ENCODE measurements at places on chromosomes 7 and 10.
A peak's percentile ranks its signal among the peaks of the same experiment; 100 is the strongest.

DNA sequence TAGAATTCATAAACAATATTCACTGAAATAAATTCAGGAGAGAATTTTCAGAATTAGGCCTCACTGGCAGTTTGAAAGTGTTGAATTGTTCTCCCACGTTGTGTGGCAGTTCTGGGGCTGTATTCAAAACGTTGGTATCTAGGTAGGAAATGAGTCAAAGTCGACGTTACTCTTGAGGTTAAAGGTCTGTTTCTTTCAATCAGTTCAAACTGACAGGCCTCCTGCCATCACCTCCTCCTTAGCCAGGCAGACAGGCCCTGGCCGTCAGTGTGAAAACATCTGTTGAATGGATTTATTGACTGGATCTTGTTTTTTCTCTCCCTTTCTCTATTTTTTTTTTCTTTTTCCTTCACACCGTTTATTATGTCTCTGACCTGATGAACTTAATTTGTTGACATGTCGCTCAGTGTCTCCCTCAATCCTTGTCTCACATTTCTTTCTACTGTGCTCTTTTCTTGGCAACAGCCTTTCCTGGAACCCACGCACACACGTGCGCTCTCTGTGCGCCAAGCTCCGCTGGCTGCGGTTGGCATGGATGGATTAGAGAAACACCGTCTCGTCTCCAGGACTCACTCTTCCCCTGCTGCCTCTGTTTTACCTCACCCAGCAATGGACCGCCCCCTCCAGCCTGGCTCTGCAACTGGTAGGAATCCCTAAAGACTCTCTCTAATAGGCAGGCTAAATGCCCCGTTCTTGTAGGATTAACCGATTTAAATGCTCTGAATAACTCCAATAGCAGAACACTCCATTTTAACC lies 231.7 kb downstream of the HDAC9 start:
- DNase-seq = peak; percentile 60

DNA sequence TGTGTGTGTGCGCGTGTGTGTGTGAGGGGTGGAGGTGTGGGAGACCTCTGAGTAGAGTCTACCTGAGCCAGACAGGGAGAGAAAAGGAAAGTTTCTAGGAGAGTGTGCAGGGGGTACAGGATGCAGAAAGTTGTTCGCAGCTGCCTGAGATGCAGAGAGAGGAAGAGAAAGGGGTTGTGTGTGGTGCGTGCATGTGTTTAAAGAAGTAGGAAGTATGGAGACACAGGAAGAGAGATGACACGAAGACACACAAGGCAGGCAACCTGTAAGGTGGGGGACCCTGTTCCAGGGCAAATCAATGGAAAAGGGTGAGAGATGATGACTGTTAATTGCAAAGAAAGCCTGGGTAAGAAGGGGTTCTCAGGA lies 52.2 kb downstream of the C10orf105 start:
- no peak for DNase-seq

DNA sequence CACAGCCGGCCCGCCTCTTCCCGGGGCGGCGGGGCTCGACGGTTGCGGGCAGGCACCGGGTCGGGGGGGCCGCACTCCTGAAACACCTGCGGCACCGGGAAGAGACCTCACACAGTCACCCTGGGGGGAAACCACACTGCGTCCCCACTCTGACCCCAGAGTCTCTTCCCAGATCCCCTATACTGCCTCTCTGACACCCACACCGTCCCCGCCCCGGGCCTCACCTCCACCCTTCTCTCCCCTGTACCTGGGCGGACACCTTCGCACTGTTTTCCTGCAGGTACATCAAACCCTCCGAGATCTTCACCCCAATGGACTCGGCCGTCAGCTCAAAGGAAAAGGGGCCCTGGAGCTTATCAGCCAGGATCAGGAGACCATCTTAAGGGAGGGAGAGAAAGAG lies 3.4 kb upstream of the GAL3ST4 start:
- no peak for DNase-seq

DNA sequence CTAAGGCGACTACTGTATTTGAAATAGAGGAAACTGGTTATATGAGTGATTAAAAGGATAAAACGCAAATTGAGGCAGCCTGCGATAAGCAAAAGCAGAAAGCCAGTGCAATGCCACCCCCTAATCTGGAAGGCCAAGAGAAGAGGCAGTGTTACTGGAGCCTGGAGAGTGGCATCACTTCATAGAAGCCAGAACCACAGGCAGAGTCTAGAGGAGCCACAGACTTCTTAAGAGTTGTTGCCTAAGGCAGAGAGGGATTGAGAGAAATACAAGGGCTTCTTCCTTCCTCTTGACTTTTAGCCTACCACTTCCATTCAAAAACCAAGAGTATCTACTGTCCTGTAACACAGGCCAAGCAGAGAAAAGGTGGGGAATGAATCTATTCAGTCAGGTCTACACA lies 94.9 kb upstream of the SKAP2 start:
- DNase-seq = peak; percentile 42

- DNase-seq = no peak
Measured at GRCh38 chr7:939843-940242, 14.6 kb downstream of the ADAP1 start.

- DNase-seq = no peak
Measured at GRCh38 chr7:107527196-107527595, 36.5 kb downstream of the COG5 start.

DNA sequence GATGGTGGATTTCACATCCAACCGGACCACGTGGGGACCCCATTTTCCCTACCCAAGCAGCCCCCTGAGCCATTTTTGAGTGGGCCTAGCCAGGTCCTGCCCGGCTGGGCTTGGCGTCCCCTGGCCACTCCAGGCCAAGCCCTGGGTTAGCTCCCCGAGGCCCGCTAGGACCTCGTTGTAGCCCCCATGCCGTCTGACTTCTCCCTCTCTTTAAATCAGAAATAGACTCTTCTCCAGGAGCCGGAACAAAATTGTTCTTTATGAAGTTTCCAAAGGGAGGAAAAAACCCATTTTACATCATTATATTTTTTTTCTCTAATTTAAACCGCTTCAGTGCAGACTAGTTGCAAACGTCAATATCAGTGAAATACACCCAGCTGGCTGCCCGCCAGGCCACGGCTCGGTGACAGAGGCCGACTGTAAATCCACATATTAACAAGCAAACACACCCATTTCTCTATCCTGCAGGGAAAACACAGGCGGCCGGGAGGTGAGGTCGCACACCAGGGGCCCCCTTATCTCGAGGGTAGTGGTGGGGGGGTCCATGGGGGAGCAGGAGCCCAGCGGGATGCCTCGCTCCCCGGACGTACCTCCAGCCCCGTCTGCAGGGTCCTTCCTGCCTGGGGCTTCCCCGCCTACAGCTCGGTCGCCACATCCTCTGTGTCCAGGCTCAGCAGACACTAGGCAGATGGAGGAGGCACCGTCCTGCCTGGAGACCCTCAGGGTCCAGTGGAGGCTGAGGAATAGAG lies 72.7 kb downstream of the ELFN1 start:
- DNase-seq = peak; percentile 24

- no peak for DNase-seq
Measured at GRCh38 chr7:147376192-147376591, 1214.4 kb upstream of the C7orf33 start.

DNA sequence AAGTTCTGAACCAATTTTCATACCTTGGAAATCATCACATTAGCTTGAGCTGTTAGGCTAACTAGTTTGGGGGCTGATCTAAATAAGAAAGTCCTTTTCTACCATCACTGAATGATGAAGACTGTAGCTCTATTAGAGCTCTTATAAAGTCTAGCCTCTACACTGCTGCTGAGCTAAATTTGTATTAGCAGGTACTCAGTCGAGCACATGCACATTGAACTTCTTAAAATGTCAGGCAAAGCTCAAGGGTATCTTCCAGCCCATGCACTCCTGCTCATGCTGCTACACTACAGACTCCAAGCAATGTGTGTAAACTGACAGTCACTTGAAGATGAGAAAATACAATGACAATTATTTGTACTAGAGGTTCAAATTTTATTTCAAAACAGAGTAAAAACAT lies 158.8 kb upstream of the TMEM229A start:
- DNase-seq = no peak

DNA sequence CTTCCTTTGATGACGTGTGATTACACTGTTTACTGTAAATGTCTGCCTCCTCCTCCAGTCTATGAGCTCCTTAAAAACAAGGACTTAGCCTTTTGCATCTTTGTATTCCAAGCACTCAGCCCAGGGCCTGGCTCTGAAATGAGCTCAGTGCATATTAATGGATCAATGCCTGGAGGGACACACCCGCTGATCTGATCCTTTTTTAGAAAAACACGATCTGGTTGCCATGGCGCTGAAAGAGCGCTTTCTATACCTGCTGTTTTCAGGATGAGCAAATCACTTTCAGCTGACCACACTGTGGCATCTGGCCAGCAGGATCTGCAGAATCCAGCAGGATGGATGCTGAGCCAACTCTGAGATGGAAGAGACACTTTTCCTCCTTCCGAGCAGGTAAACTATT lies 37.8 kb upstream of the GARS1 start:
- DNase-seq = peak; percentile 37

DNA sequence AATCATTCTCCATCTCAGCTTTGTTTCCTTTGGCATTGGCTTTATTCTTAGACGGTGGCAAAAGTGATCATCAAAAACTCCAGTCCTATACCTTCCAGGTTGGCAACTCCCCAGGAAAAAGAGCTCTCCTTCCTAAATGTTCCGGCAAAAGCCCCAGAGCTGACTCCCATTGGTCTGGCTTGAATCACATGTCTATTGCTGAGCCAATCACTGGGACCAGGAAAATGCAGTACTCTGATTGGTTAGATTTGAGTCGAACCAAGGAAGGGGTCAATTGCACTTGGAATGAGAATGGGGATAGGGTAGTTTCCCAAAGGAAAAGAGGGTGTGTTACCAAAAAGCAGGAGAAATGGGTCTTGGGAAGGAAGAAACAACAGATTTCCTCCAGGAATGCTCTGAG lies 22.3 kb downstream of the LEP start:
- DNase-seq = no peak

GRCh38 chr7:104927055-104927454 lies 87.0 kb upstream of the KMT2E start:
- no peak for DNase-seq

- DNase-seq = no peak
Measured at GRCh38 chr7:2220954-2221353, 11.8 kb downstream of the MAD1L1 start.

GRCh38 chr10:46217752-46218453 lies 68.9 kb upstream of the ANTXRL start:
- DNase-seq = no peak

GRCh38 chr7:120856621-120857352 lies 1.2 kb downstream of the TSPAN12 start:
- DNase-seq = peak; percentile 23

DNA sequence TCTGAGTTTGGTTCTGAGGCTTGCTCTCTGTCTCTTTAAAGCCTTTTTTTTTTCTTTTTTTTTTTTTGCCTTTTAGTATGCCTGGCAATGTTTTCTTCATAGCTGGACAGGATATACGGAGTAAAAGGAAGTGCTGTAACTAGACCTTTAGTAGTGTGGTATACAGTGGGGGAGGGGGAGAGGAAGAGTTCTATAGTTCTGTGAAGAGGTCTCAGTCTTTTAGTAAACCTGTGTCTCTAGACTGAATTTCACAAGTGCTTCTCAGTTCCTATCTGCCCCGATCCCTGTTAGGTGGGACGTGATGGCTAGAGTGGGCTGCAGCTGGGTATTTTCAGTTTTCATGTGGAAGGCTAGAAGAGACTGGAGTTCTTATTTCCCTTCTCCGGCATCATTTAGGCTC lies 3.1 kb upstream of the ABCC2 start:
- DNase-seq = peak; percentile 81

DNA sequence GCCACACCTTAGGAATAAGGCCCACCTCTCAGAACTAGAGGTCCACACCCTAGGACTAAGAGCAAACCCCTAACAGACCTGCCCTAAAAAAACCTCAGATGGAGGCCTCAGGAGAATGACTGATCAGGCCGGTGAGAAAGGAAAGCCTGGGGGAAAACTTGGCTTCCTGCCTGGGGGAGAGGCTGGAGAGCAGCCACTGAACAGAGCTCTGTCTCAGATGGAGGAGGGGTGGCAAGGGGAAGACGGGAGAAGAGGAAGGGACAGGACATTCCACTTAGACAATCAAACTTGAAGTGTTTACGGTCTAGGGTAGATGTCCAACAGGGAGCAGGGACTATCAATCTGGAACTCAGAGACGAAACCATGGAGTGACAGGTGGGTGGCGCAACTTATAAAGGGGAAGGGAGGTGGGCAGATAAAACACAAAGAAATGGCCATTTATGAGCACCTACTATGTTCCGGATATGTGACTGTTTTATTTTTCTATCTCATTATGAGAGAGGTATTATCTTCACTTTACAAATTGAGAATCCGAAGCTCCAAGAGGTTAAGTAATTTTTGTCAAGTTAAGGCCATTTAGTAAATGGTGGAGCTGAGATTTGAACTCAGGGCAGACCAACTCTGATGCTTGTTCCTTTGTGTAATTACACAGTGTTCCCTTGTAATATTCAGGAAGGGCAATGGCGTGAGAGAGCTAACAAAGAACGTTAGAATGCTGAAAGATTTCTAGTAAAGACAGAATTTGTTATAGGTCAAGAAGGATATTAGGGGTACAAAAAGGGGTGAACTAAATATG lies 82.6 kb downstream of the DNMBP start:
- peak; percentile 87 for DNase-seq

GRCh38 chr10:61901829-61902444 lies 438 bp downstream of the ARID5B start:
- DNase-seq = peak; percentile 44

GRCh38 chr10:80410122-80410521 lies 1.8 kb downstream of the PRXL2A start:
- no peak for DNase-seq

DNA sequence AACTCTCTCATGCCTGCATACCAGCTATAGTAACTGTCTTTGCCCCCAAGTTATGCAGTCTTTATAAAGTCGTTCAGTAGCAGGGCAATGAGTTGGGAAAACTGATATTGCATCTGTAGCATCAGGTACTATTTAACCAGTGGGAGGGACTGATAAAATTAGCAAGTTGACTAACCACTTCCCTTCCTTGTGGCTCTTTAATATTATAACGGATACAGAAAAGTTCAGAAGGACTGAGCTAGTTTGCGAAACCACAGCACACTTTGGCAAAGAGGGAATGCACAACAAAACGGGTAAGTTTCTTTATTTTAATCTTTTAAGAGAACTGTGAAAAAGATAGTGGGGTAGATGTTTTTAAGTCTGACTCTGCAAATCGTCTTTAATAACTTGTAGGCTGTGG lies 205.3 kb upstream of the HDAC9 start:
- DNase-seq = no peak

DNA sequence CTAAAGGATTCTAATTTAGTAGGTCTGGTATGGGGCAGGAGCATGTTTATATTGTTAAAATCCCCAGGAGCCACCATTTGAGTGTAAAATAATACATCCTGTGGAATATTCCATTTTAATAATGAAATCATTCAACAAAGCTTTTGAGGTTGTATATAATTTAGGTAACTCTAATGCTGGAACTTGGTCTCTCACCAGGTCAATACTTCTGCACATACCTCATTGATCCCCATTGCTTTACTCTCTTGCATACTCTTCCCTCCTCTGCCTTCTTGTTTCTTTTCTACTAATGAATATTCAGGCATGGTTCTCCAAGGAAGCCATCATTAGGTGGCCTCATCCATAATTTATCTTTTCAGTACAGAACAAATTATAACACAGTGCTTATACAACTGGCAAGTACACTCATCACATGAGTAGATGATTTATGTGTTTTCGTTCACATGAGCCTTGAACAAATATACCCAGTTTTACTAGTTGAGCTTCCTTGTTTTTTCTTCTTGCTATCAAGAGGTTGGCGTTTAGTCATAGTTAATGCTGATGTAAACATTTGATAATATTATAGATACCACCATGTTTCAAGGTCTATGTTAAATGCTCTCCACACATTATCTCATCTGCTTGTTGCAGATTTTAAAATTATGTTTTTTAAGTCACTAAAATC lies 7.2 kb downstream of the PALS2 start:
- no peak for DNase-seq

- peak; percentile 32 for DNase-seq
Measured at GRCh38 chr10:58956926-58957325, 219.5 kb upstream of the PHYHIPL start.

Data from M059J (cell line).